ENCODE measurements at places on chromosomes 5 and 9. TPM values are rescaled to one million over a fixed set of nuclear protein-coding genes. Genes with fewer than 3 reads are reported as not detected.

DNA sequence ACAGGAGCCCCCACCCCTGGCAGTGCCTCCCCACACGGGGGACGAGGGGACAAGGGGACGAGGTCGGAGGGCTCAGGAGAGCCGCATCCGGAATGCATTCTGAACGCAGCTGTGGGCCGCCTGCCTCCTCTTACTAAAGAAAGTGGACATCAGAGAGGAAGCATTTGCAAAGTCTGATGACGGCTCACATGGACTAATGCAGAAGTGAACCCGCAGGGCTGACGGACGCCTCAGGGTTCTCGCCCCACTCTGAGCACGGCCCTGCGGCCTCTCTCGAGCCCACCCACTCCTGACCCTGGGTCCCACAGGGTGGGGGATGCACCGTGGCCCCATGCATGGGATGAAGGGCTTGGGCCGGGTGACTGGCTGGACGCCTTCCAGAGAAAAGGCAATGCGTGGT, 5.9 kb downstream of the LPCAT1 start:
- DNase-seq = peak; percentile 48

DNA sequence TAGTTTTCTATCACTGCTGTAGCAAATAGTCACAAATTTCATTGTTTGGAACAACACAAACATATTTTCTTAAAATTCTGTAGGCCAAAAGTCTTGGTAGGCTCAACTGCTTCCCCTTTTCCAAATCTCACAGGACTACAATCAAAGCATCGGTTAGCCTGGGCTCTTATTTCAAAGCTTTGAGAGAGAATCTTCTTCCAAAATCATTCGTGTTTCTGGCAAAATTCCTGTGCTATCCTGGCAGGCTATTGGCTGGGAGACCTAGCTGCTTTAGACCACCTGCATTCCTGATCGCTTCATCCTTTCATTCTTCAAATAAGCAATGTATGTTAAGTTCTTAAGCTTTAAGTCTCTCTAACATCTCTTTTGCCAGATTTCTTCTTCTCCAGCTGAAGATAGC, 629.8 kb upstream of the CDH18 start:
- DNase-seq = no peak

Gene MAMDC4
- total RNA-seq = 17.7 TPM

DNA sequence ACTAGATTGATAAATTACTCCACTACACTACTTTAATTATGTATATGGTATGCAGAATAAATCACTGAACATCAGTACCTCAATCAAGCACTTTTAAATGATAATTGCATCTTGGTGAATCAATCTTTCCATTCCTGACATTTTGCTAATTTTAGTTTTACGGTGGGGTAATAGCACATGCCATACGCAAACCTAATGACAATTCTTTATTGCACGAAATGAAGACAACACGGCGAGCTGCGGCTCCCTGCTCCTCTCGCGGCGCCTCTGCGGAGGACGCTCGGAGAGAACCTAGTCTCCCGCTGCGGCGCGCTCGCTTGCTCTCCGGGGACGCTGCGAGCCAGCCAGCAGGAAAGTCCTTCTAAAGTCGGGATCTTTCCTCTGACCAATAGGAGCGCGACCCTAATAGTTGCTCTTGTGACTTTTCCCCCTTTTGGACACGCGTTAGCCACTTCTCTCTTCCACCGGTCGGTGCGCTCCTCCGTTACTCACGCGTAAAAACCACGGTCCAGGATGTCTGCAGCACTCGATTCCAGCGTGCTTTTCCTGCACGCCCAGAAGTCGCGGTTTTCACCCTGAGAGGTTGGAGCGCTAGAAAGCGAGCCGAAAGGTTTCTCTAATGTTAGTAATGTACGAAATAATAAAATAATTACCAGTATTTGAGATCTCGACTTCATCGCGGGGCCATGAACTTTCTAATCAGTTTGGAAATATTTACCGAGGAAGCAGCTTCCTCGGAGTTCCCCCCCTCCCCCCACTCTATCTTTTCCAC, 1.0 kb upstream of the MEF2C start:
- DNase-seq = peak; percentile 27

Gene LNPEP
- 64.7 TPM for total RNA-seq

- DNase-seq = no peak
These were observed 402.3 kb upstream of the CHD1 start for GRCh38 chr5:99331061-99331460.

Gene TMEM174
- total RNA-seq = not detected

- no peak for DNase-seq
These were observed 6.7 kb downstream of the GAPT start for GRCh38 chr5:58497921-58498320.

DNA sequence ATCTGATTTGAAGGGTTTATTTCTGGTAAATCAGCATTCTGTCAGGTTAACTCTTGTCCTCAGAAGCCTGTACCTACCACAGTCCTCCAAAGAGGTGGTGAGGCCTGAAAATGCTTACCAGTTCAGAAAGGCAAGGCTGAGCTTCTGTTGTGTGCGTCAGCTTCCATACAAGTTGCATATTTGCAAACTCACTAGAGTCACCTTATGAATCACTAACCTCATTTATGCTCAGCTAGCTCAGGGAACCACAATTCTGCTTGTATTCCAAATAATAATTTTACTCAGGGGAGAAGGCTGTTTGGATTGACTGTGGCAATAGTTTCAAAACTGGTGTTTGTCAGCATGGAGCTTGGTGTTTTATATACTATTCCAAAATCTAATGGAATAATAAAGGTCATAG, 355.1 kb upstream of the RFX3 start:
- DNase-seq = no peak

Gene PIP5KL1
- 4.0 TPM for total RNA-seq

- no peak for DNase-seq
These were observed 1416.3 kb downstream of the MAT2B start for GRCh38 chr5:164921722-164922121.

Gene C5orf58
- total RNA-seq = not detected

DNA sequence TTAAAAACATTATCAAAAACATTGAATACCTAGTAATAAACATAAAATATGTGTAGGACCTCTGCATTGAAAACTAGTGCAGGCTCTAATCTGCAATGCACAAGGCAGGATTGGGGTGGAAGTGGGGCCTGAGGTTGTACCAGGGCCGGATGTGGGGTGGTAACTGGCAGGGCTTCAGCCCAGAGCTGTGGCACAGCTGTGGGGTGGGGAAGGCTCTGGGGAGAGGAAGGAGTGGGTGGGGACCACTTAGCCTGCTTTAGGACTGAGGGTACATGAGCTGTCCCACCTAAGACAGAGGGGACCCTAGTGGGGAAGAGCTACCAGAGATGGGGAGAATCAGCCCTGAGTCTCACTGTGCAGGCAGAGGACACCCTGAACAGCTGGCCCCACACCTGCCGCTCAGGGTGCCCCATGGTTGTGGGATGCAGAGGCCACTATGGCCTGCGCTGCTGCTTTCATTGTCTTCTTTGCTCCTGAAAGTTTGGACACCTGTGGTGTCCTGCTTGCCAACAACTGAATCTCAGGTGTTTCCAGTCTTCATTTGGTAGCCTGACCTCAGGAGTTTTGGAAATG, 311.4 kb downstream of the TLE4 start:
- DNase-seq = no peak

Gene LECT2
- total RNA-seq = not detected

Gene AHRR
- 43.8 TPM for total RNA-seq

Gene BTNL3
- not detected for total RNA-seq

- DNase-seq = no peak
These were observed 97.3 kb downstream of the OXCT1 start for GRCh38 chr5:41772785-41773442.

DNA sequence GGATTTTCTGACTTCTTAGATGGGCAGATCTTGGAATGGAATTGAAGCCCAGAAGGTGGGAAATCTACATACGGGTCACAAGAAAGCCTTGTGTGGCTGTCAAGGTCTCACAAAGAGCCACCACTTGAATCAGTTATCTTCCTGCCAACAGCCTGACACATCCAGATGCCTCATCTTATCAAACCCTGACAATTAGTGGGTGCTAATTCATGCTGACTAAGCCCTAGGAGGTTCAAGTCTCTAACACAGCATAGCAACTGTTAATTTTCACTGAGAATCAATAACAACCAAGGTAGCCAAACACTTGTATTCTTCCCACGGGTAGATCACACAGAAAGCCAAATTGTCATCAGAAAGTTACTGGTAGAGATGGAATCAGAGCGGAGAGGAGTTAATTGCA, 222.2 kb downstream of the TMEM167A start:
- no peak for DNase-seq

Gene PDE6A
- not detected for total RNA-seq

Gene RAB24
- total RNA-seq = 21.5 TPM

DNA sequence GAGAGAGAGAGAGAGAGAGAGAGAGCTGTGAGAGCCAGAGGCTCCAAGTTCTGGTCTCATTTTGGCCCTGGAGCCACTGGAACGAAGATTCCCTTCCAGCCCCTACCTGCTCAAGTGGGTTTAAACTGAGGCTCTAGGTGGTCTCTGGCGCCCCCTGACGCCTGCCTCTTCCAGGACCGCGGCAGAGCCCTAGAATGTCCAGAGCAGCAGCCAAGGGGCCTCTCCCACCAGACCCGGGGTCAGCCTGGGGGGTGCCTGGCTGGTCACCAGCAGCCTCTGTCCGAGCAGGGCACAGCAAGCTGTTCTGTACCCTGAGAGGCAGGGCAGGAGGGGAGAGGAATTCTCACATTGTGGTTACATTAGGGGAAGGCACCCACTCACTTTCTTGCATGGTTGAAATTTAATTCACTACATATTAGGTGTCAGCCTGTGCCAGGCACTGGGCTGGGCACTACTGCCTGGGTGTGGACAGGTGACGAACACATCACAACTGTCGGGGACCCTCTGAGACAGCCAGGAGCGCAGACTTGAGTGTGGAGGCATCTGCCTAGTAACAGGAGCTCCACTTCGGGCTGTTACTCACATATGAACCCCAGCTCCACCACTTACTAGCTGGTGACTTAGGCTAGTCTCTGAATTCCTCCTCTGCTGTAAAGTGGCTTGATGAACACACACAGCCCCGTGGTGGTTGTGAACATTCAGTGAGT, 44.5 kb downstream of the AMBP start:
- DNase-seq = no peak

GRCh38 chr5:133384120-133384855, 228.1 kb downstream of the FSTL4 start:
- peak; percentile 35 for DNase-seq

Gene GABBR2
- not detected for total RNA-seq

Gene DMGDH
- 2.7 TPM for total RNA-seq

Gene C1QTNF2
- not detected for total RNA-seq

- DNase-seq = no peak
These were observed 16.3 kb upstream of the LTC4S start for GRCh38 chr5:179777456-179777855.

Gene CDH12
- total RNA-seq = not detected

- DNase-seq = no peak
These were observed 29.8 kb downstream of the UGCG start for GRCh38 chr9:111926421-111926875.

GRCh38 chr5:59356813-59357380, 536.6 kb downstream of the PDE4D start:
- DNase-seq = no peak

GRCh38 chr5:148740966-148741742, 85.3 kb upstream of the ADRB2 start:
- DNase-seq = no peak

DNA sequence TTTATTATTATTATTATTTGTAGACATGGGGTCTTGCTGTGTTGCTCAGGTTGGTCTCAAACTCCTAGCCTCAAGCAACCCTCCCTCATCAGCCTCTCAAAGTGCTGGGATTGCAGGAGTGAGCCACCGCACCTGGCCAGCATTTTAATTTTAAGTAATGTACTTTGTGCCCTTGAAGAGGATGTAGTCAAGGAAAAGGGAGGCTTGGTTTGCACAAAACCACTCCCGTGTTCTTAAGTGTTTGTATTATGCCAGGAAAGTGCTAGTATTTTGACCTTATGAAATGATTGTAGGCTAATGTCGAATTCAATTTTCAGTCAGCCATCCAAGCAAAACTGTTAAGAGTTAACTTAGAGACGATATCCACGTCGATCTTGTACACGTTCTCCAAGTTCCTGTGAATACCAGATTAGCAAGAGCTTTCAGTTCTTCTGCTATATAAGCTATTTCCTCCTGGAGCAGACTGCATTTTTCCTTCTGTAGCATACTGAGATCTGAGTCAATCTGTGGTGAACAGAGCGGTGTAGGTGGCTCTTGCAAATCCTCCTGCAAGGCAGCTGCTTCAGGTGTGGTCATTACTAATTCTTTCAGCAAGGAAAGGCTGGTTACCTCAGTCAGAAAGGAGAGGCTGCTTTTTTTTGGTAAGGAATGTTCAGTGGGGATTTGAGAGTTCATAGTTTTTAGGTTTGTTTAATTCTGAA, 23.7 kb downstream of the CCDC171 start:
- no peak for DNase-seq

GRCh38 chr9:131178382-131178781, 53.0 kb downstream of the NUP214 start:
- no peak for DNase-seq

GRCh38 chr5:125310749-125311148, 564.3 kb upstream of the ZNF608 start:
- DNase-seq = no peak

DNA sequence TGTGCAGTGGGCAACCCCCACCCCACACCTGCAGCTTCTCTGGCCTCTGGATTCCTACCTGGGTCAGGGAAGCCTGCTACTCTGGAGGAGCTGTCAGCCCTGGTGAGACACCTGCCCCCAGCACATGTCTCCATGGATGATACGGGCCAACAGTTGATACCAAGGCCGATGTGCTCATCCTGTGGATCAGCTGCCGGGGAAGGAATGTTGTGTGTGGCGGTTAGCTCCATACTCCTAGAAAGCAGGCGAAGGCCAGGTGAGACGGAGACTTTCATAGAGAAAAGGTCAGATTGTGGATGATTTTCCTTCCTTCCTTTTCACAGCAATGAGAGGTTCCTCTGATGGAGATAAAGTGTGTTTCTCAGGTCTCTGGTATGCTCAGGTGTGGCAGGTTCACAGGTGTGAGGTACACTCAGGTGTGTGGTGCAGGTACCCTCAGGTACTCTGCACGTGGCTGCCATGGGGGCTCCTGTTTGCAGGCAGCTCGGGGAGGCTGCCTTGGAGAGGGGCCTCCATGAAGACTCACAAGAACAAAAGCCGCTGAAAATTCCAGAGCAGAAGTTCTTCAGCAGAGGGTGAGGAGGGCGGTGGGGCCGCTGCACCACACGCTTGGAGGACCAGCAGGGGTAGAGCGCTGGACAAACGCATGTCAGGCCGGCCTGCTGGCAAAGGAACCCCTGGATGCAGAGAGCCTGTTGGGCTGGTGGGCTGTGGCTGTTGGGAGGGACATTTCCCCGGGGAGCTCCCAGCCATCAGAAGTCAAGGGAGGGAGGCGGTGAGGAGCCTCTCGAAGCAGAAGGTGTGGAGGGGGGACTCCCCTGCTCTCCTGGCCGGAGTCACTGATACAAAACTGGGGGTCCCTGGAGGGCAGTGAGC, 5.1 kb upstream of the AHRR start:
- DNase-seq = no peak

- DNase-seq = no peak
These were observed 31.6 kb downstream of the SLC1A3 start for GRCh38 chr5:36638056-36638455.

Gene UAP1L1
- 7.5 TPM for total RNA-seq

GRCh38 chr5:150429410-150429873, 16.7 kb upstream of the CD74 start:
- DNase-seq = no peak

Data from activated naive CD4-positive, alpha-beta T cell treated with anti-CD3 and anti-CD28 coated beads, Interleukin-2, amount 50 U/mL, for 72 hours (primary cell).